ENCODE measurements at places on chromosomes 3 and 15.

DNA sequence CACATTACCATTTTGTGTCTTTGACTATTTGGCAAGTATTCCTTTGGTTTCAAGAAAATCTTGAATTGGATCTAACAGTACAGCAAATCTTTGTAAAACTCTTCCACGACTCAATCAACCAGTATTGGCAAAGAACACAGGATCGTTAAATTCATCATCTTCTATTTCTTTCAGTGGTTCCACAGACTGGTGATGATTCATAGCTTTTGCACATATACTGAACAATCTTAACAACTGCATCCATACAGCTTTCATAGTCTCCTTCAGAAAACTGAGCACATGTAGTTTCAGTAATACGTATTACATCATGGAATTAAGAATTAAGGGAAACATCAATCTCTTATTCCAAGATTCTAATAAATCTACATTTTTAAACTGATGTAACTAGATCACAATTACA, 91.6 kb upstream of the LIPC start:
- peak; percentile 28 for DNase-seq

GRCh38 chr3:16444344-16444743, 69.2 kb downstream of the RFTN1 start:
- DNase-seq: no peak

- DNase-seq: no peak
These were observed 23.8 kb upstream of the GPR171 start for GRCh38 chr3:151226825-151227224.

DNA sequence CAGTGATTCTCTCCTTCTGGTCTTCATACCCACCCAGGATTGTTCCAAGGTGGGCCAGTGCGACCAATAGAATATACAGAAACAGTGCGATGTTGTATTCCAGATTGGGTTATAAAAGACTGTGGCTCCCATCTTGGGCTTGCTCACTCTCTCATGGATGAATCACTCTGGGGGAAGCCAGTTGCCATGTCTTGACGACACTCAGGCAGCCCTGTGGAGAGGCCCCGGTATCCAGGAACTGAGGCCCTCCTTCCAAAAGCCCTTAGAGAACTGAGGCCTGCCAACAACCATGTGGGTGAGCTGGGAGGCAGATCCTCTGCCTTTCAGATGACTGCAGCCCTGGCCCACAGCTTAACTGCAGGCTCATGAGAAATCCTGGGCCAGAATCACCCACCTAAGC, 57.2 kb downstream of the SH3GL3 start:
- no peak for DNase-seq

- DNase-seq: no peak
These were observed 401.1 kb downstream of the NAALADL2 start for GRCh38 chr3:175260145-175260794.

GRCh38 chr3:186352369-186352768, 9.7 kb downstream of the DGKG start:
- DNase-seq: no peak

DNA sequence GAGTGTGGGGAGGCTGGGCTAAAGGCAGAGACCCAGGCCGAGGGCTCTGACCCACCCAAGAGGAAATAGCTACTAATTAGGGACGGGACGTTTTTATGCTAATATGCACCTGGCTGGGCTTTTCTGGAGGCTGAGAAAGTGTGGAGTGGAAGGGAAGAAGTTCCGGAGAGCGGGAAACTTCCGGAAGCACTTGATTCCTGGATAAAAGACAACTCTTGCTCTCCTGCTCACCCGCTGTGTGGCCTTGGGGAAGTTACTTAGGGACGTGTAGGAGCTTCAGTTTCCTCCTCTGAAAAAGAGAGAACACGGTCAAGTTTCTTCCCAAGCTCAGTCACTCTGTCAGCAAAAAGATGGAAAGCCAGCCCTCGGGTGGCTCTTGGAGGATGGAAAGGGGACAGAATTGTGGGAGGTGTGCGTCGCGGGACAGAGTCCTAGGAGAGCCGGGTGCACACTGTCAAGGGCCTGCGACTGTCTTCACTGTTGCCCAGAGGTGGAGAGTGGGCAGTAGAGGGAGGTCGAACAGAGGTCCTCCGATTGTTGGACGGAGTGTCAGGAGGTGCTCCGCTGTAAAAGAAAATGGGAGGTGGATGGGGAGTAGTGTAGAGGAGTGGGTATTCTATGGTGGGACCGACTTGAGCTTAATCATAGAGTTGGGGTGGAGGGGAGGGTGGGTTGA, 43.2 kb downstream of the EPHB3 start:
- DNase-seq: no peak

DNA sequence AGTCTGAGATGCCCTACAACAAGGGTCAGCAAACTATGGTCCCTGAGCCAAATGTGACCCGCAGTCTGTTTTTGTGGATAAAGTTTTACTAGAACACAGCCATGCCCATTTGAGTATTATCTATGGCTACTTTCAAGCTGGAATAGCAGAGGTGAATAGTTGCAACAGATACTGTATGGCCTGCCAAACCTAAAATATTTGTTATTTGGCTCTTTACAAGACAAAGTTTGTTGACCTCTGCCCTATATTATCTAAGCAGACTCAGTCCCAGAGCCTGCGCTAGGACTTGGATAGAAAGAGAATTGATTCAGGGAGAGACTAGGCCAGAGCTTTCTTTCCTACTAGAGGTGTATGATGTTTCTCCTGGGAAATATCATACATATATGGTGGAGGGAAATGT, 81.7 kb upstream of the NMNAT3 start:
- DNase-seq: no peak

GRCh38 chr15:29914511-29914926, 92.3 kb upstream of the TJP1 start:
- no peak for DNase-seq

DNA sequence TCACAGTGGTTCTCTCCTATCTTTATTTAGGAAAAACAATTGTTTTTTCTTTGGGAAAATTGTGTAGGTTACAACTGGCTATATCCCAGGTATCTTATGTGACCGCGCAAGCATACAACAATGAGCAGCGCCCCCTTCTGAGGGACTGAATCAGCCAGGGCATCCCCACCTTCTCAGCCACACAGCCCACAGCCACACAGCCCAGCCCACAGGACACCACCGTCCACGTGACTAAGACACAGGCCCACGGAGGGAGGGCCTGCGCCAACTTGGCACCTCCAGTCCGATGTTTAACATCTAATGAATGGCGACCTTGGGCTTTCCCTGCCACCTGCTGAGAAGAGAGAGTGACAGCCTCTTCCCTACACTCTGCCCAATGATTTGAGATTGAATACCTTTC, 68.1 kb downstream of the ATP10A start:
- no peak for DNase-seq

DNA sequence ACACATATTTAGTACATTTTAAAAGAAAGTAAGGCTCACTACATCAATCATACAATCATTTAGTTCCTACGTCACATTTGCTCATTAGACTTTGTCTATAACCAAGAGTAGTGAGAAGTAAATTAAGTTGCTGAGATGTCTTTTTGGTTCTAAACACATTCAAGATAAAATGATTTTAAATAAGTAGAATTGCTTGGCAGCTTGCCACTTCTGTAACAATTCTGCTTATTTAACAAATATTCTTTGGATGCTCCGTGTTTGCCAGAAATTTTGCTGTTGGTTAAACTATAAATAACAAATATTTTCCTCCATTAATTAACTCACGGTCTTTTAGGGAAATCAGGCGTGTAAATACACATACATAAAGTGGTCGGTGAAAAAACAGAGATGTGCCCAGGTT, 18.3 kb downstream of the SUCNR1 start:
- no peak for DNase-seq

Measured in AG09309 (cell line).